Fibroblast of villous mesenchyme (primary cell): ENCODE measurements at places on chromosomes 2 and 18. TPM values are rescaled to one million over a fixed set of nuclear protein-coding genes. Genes with fewer than 3 reads are reported as not detected.
A peak's percentile ranks its signal among the peaks of the same experiment; 100 is the strongest.

- DNase-seq, result peak; percentile 66
Measured at GRCh38 chr18:55319459-55320193, 268.4 kb downstream of the TCF4 start.

DNA sequence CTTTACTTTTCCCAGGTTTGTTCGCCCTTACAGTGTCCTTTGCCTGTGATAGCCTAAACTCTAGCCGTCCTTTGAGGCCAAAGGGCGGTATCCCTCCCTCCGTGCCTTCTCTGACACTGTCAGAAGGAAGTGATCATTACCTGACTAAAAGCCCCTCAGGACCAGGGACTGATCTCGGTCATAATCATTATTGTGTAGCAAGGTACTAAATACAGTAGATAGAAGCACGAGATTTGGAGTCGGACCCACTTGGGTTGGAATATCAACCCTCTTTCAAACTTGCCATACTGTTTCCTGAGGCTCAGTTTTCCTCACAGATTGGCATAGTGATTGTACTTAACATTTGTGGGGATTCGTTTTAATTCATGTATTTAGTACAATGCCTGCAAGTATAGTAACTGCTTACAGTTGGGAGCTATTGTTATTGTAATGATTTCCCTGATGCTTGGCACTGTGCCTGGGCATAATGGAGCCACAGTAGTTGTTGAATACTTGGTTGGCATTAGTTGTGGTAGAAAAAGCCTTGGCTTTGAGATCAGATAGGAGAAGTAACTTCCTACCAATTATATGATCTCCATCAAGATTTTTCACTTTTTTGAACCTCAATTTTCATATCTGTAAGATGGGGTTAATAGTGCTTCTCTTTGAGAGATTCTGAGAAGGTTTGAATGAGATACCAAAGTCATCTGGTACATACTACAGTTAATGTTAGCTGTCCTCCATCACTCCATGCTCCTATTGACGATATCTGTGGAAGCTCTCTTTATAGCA, 836 bp downstream of the STK11IP start:
- no peak for DNase-seq

GRCh38 chr2:195360242-195360641, 296.8 kb upstream of the SLC39A10 start:
- DNase-seq, result no peak

The SIGLEC15 gene
- 0.43 and 0.97 TPM in 2 replicates for total RNA-seq

The MSTN gene
- total RNA-seq, result under 0.01 TPM in 2 replicates

DNA sequence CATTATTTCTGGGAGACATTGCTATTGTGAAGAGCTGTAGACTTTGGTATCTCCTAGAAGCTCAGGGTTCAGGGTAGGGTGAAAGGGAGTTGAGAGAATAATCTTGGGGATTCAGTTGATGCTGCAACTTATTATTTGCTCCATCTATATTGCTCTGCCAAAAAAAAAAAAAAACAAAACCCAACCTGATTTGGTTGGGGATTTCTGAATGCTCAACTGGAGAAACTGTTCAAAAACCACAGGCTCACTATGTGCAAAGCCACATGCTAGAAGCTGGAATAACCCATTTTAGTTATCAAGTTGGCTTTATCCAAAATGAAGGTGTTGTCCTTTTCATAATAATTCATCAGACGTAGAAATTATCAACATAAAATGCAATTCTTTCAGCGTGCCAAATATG, 309.1 kb downstream of the TGIF1 start:
- no peak for DNase-seq

The PTPN4 gene
- total RNA-seq, result 18.0 and 28.5 TPM in 2 replicates

The NTSR2 gene
- total RNA-seq, result not detected in 2 replicates

DNA sequence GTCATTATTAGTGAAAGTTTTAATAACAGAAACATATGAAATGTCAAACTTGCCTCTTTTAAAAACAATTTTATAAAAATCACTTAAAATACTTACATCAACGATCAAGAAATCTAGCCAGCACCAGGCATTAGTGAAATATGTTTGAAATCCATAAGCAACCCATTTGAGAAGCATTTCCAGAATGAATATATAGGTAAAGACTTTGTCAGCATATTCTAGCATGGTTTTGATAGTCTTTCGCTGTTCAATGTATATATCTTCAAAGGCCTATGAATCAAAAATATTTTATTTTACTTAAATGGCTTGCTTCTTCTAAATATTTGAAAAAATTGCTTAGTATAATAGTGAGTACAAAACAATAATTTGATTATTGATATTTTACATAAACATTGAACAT, 91.1 kb downstream of the SCN3A start:
- no peak for DNase-seq

DNA sequence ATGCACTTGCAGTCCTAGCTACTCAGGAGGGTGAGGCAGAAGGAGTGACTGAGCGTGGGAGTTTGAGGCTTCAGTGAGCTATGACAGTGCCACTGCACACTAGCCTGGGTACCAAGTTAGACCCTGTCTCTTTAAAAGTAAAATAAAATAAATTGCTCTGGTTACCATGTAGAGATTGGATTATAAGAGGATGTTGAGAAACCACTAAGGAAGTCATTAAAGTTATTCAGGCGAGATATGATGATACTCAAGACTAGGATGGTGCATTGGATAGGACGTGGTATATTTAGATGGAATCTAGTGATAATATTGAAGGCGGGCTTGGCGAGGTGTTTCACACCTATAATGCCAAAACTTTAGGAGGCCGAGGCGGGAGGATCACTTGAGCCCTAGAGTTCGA, 50.6 kb downstream of the BMPR2 start:
- DNase-seq, result no peak

The EPHA4 gene
- 1.9 and 17.3 TPM in 2 replicates for total RNA-seq

GRCh38 chr18:33097126-33097525, 324.3 kb upstream of the KLHL14 start:
- DNase-seq, result no peak

DNA sequence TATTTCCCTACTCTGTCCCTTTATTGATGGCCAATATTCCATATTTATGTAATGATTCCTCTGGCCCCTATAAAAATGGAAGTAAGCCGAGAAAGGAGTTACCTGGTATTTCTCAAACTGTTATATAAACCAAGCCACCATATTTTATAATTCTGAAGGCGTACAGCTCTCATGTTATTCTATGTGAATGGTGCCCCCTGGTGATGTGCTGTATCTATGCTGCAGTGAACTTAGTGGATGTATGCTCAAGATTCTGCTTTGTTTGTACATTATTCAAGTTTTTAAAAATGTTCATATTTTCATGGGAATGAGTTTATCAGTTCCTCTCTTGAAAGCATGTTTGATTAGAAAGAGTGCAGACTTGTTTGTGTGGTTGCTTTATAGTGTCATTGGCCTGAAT, 194.5 kb upstream of the LRRTM1 start:
- peak; percentile 57 for DNase-seq

DNA sequence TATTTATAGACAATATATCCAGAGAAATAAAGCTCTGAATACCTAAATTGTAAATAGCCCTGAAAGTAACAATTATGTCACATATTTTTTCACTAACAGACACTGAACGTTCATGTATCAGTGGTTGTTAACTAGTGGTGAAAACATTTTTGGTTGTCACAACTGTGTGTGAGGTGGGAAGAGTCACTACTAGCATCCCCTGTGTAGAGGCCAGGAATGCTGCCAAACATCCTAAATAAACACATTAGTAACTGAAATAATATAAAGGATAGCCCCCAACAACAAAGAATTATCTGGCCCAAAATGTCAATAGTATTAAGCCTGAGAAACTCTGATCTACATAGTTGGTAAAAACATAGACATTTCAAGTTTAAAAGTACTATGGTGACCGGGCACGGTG, 64.5 kb downstream of the ROCK1 start:
- DNase-seq, result no peak

DNA sequence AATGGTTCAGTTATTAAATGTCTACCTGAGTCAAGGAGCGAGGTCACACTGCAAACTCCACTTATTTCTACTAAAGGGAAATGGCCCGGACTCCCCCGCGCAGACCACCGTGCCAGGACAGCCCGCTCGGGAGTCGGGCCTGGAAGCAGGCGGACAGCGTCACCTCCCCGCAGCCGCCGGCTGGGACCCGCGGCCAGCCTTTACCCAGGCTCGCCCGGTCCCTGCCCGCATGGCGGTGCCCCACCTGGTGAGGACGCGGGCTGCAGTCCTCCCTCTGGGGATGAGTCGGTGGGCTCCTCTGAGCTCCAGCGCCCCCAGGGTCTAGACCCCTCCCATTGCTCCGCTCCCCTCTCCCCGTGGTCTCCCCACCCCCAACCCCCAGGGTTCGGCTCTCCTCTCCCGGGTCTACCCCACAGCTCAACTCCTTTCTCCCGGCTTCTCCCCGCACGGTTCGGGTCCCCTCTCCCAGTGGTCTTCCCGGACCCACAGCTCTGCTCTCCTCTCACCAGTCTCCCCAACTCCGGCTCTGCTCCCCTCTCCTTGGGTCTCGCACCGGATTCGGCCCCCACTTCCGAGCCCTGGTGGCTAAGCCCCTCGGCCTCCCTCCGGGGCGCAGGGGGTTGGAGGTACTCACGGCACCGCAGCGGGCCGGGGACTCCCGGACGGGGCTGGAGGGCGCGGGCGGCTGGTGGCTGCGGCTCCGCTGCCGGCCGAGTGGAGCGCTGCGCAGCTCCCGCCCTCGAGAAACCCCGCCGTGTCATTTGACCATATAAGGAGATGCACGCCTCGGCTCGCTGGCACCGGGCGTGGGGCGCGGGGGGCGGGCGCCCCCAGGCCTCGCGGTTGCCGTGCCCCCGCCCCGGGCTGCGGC, at the start of gene FHL2:
FHL2 (minus strand) TSS at position 716 of the 871 bp plus-strand sequence. CDS start 12,535 bp downstream, outside the sequence.
- peak; percentile 81 for DNase-seq

GRCh38 chr2:111634995-111635538, 248.9 kb downstream of the ANAPC1 start:
- DNase-seq, result peak; percentile 28

The RGPD4 gene
- total RNA-seq, result not detected in 2 replicates

DNA sequence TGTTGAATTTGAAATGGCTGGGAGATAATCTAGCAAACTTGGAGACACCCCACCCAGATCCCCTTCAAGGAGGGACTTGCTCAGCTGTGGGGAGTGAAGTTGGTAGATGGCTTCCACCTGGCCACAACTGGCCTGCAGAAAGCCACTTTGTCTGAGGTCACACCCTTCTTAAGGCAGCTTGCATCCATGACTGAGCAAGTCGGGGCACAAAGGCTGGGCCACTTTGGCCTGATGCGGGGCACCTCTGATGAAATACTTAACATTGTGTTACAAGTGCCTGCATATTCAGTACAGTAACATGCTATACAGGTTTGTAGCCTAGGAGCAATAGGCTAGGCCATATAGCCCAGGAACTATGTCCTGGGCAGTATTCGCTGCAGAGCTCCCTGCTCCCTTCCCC, 13.4 kb upstream of the RPL37A start:
- no peak for DNase-seq

DNA sequence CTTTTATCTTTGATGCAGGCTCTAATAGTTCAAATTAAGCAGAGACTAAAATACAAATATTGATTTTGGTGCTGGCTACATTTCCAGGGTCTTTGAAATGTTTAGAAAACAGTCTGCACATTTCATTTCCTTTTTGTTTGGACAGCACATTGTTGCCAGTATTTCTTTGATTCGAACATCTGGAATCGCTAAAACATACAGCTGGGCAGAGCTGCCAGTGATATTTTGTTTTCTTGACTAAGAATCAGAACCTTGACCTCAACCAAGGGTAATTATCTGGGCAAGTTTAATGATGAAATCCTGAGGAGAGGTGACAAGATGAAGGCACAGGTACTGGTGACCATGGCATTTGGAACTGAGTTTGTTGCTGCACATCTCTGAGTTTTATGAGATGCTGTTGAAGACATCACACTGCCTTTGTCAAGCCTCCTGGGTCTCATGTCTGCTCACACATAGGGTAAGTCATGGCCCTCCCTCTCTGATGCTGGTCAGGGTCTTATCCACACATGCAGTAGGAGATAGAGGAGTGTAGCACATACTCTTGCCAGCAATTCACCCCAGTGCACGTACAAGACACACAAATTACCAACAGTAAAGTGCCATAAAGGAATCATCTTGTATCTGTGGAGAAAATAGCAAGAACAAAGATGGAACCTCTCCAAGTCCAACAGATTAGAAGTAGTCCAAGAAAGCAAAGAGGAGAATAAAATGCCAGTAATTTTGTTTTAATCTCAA, 391.9 kb downstream of the RND3 start:
- no peak for DNase-seq

The POTEC gene
- under 0.01 TPM in 1 of 2 replicates, not detected in the other for total RNA-seq

The STARD6 gene
- 0.43 TPM in 1 of 2 replicates, not detected in the other for total RNA-seq

- DNase-seq, result peak; percentile 34
Measured at GRCh38 chr2:120794716-120795115, 59.0 kb downstream of the GLI2 start.

DNA sequence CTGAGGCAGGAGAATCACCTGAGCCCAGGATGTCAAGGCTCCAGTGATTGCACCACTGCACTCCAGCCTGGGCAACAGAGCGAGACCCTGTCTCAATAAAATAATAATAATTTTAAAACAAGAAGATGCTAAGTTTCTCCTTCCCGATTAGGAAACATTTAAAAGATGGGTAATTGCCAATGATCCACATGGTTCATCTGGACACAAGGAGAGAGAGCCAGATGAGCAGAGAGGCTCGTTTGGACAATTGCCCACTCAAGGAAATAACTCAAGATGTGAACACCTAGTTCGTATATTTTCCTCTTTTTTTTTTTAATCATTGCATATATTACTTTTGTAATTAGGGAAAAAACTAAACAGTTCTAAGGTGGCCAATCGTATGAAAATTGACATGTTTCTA, 3.6 kb upstream of the ACTG2 start:
- no peak for DNase-seq

DNA sequence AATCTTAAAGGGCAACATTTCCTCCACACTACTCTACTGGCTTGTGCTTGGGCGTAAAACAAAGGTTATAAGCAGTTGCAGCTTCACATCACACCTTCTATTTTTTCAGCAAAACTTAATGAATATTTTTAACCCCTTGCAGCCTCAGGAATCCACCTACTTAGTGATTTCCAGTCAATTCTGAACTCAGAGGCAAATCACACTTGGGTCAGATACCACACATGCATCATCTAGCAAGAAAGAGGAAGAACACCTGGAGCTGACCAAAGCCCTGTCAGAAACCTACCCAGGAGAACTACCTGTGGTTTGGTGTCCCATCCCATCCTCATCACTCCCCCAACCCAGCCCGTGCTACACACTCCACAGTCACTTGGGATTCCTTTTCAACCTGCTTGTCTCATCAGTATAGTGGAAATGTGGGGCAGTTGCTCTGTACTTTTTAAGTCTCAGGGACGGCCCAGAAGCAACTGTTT, 25.5 kb downstream of the PIAS2 start:
- no peak for DNase-seq

The TUBA4B gene
- total RNA-seq, result not detected in 2 replicates

GRCh38 chr2:122266636-122267035, 511.2 kb downstream of the TSN start:
- DNase-seq, result peak; percentile 1

DNA sequence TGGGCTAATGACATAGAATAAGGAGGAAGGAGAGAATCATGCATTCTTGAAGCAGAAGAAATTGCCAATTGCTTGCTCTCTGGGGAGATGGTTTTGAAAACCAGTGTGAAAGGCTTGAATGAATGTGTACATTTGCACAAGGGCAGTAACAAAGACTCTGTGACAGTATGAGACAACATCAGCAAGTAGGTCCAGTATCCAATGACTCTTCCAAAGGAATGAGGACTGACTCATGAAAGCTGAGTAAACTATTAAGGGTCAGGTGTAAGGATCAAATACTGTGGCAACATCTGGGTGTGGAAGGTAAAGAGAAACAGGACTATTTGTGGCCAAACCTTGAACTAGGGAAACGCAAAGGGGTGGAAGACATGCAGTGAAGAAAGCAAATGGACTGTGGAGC, 886.0 kb upstream of the CHAC2 start:
- DNase-seq, result peak; percentile 19
